NCI-H187 (cell line): ENCODE measurements at places on chromosomes 7 and 10.

GRCh38 chr10:29465384-29465783, 169.4 kb downstream of the SVIL start:
- no peak for DNase-seq

- DNase-seq, result no peak
Measured at GRCh38 chr7:78125884-78126283, 327.3 kb downstream of the PHTF2 start.

- no peak for DNase-seq
Measured at GRCh38 chr10:113022265-113022664, 72.2 kb downstream of the TCF7L2 start.

GRCh38 chr10:87861953-87862678, 1.2 kb downstream of the KLLN start:
- peak; percentile 59 for DNase-seq

DNA sequence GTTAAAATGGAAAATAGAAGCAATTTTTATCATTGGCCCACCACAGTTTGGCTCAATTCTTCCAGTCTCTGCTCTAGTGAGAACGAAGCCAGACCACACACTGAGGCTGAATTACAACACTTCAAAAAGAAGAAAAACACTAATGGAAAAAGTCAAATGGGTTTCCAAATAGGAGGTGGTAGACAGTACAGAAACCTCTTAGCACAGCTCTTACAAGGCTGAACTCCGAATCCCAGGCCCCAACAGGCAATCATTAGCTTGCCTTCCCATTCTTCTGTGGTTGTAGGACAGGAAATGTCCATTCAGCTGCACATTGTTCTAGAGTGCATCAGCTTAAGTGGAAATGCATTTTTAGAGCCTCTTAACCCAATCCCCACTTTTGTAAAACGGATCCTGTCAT, 115.1 kb upstream of the MEOX2 start:
- DNase-seq, result no peak

DNA sequence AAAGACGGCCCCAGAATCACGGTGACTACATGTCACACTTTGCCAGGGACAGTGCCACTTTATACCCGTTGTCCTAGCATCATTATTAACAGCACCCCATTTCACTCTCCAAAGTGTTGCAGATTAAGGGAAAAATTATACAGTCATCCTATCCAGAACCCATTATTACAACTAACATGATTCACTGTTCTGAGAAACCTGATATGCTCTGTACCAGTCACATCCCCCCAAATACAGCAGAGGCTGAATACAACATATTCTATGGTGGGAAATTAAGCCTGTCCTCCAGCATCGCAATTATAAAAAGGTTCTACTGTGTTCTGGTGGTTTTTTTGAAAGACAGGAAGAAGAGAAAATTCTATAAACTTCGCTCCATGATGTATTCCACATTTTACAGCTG, 162.1 kb downstream of the JAZF1 start:
- DNase-seq, result no peak

DNA sequence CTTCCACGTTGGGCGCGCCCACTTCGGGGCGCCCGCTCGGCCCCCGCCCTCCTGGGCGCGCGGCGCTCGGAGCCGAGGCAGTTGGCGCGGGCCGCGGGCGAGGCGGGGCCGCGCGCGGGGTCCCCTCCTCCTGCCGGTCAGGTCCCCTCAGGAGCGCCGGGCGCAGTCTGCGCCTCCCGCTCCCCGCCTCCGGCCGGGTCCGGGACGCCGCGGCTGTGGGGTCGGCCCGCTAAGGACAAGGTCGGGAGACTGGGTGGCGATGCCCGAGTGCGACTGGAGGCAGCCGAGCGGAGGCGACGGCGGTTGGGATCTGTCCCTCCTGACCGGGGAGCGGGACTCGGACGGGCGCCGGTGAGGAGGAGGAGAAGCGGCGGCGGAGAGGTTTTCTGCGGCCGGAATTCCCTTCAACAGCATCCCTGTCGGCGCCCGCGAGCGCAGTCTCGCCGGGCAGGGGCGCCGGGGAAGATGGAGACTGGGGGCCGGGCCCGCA, at the start of gene ATRNL1:
Gene ATRNL1, plus strand, starts transcription at position 80 of the 490 bp plus-strand sequence. Its CDS starts 386 bp downstream, at position 466.
- DNase-seq, result peak; percentile 56

DNA sequence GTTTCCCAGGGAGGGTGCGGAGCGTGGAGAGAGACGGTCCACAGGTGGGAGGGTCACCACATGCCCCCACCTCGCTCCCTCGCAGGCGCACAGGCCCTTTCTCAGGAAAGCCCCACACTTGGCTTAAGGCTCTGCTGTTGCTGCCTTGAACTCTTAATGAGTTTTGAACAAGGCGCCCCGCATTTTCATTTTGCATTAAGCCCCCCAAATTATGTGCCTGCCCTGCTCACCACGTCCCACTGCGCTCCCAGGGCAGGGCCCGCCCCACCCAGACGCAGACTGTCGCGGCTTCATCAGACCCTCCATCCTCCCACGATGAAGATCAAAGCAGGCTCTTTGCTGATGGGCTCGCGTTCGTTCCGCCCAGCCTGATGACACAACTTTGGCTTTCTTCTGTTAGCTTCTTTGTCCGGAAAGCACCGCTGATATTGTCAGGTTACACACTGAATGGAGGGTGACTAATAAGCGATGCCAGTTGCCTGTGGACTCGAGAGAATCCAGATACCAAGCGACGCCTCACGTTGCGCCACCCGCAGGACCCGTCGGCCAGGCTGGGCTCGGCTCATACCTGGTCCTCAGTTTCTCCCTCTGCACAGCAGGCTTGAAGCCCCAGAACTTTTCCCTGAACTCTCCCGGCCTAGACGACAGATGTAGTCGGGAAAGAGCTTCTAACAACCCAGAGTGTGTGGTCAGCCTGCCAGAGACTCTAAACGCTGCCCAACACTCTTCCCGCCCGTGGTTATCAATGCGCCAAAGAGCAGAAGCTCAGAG, 9.5 kb downstream of the CALML3 start:
- no peak for DNase-seq

DNA sequence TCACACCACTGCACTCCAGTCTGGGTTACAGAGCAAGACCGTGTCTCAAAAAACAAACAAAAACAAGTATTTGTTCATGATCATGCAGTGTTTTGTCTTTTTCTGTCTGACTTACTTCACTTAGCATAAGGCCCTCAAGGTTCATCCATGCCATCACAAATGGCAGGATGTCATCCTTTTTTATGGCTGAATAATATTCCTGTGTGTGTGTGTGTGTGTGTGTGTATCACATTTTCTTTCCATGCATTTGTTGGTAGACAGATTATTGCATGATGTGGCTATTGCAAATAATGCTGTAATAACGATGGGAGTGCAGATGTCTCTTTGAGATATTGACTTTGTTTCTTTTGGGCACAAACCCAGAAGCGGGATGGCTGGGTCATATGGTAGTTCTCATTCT, 14.3 kb upstream of the MNX1 start:
- no peak for DNase-seq

DNA sequence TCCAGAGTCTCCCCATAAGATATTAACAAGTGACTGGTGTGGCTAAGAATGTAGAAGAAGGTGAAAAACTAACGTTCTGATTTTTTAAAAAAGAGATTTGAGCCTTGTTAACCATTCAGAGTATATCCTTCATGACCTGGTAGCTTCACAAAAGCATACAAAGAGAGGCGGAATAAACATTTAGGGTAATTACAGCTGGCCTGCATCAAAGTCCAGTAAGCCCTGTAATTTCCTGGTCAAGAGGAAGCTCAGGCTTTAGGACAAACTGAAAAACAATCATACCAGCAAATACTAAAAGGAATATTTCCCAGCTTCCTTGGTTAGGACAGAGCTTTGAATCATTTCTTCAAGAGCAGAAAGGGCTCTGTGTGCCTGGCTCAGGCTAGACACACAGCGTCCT, 165.2 kb downstream of the COBL start:
- no peak for DNase-seq

DNA sequence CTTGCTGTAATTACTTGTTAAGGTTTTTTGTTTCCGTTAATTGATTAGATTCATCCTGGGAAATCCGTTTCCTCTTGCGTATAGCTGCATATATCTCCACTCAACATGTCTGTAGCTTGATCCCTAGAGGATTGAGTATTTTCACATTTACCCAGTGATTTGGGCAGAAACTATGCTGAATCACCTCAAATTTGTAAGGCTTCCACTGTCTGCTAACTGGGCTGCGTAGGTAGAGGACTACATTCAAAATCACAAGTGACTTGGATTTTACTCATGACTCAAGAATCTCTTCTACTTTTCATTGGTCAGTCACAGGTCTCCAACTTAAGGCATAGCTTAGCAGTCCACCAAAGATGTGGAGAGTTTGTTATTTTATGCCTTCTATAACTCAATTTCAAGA, 141.8 kb downstream of the POLR1F start:
- DNase-seq, result no peak

DNA sequence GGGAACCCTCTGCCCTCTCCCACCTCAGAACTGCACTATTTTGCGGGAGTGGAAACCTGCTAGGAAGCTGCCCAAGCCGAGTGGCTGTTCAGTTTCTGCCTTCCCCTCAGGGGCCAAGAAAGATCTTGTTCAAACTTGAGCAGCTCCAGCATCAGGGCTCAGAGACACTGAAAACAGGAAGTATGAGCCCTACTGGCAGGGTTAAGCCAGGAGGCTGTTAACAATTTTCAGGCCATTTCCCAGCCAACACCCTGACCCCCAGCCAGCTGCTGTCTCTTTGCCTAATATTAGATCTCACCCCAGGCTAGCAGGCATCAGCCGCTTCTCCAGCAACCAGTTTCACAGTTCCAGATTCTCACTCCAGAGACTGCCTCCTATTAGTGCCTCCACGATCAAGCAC, 9.2 kb downstream of the PLAU start:
- no peak for DNase-seq

GRCh38 chr10:102163342-102163989, 11.3 kb downstream of the NOLC1 start:
- DNase-seq, result no peak

DNA sequence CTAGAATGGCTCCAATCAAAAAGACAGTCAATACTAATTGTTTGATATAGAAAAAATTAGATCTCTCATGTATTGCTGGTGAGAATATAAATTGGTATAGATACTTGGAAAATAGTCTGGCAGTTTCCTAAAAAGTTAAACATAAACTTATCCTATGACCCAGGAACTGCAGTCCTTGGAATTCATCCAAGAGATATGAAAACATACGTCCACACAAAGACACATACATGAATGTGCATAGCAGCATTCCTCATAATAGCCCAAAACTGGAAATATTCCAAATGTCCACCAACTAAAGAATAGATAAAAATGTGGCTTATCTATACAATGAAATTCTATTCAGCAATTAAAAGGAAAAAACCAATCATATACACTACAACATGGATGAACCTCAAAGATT, 128.4 kb downstream of the ZFAND4 start:
- DNase-seq, result no peak

DNA sequence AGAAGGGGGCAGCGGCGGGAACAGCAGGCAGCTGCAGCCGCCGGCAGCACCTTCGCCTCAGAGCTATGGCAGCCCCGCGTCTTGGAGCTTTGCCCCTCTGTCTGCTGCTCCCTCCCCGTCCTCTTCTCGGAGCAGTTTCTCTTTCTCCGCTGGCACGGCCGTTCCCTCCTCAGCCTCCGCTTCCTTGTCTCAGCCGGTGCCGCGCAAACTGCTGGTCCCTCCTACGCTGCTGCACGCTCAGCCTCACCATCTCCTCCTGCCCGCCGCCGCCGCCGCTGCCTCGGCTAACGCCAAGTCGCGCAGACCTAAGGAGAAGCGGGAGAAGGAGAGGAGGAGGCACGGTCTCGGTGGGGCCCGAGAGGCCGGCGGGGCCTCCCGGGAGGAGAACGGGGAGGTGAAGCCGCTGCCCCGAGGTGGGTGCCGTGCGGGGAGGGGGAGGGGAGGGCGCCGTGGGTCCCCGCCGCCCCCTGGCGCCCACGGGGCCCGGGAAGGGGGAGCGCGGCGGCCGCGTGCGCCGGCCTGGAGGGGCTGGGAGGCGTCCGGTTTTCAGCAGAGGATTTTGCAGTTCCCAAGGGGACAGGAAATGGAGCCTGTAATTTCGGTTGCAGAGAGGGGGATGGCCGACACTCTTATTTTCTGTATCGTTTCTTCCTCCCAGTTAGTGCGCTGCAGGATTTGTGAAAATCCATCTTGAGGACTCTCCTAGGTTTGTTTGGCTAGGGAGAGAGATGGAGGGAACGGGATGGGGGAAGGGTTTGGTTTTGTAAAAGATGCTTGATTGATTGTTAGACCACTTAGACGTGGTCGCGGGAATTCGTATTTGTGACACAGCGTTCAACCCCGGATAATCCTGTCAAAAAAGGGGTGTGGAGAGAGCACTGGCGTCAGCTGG, 630 bp downstream of the RSBN1L start:
- peak; percentile 87 for DNase-seq

DNA sequence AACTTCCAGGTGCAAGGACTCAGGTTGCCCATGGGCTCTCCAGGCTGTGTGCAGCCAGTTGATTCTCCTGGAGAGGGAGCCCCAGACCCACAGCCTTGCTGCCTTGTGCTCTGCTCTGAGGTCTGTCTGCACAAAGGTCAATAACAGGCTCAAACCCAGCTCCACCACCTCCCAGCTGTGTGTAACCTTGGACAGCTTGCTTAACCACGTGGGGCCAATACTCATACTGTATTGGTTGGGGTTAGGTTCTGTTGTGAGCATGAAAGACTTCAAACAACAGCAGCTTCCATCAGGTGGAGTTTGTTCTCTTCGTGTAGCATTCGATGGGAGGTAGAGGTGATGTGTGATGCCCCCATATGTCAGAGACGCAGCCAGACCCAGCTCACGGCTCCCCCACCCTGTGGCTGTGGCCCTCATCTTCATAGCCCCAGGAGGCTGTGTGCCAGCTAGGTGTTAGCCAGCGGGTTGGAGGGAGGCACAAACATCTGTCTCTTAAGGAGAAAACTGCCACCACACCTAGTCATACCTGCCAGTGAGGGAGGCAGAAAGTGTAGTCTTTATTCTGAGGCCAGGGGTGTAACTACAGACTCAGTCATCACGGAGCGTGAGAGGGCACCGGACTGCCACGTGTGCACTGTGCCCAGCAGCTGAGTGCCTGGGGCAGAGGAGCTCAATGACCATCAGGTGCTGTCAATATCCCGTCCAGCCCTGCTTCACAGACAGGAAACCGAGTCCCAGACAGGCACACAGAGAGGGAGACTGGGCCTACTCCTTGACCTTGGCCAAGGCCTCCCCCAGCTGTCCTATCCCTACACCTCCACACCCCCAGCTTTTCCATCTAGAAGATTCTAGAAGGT, 8.1 kb upstream of the POLD2 start:
- DNase-seq, result no peak

GRCh38 chr10:44413416-44413815, 28.5 kb upstream of the CXCL12 start:
- no peak for DNase-seq

GRCh38 chr10:84539216-84539615, 210.8 kb downstream of the CCSER2 start:
- DNase-seq, result no peak

GRCh38 chr7:131909151-131909768, 352.8 kb upstream of the PODXL start:
- DNase-seq, result no peak

DNA sequence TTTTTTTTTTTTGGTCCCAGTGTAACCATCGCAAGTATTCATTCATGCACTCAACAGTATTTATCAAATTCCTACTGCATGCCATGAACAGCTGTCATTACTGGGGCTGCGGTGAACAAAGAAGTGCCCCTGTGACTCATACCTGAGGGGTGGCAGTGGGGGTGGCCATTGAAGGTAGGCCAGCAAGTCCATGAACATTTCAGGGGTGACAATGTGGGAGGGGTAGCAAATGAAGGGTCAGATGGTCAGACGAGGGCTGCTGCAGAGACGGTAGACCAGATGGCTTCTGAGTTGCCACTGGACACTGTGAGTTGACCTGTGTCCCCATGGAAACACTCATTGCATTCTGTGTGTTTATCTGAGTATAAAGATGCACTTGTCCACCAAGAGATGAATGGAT, 92.5 kb upstream of the PITRM1 start:
- no peak for DNase-seq
